Stimulated activated CD8-positive, alpha-beta memory T cell treated with anti-CD3 and anti-CD28 coated beads, Interleukin-15, amount 100 ng/mL, for 1 hour (primary cell): ENCODE measurements at places on chromosomes 2 and 18.

GRCh38 chr2:118689033-118689432 is 158.4 kb downstream of the EN1 start:
- no peak for DNase-seq

- no peak for DNase-seq
Observed at GRCh38 chr2:63622751-63623150, 34.0 kb downstream of the MDH1 start.

- no peak for DNase-seq
Observed at GRCh38 chr2:66957677-66958076, 439.5 kb upstream of the ETAA1 start.

GRCh38 chr2:148044322-148044721 is 23.4 kb downstream of the MBD5 start:
- no peak for DNase-seq

- DNase-seq = no peak
Observed at GRCh38 chr2:233178994-233179847, 72.3 kb upstream of the ATG16L1 start.

DNA sequence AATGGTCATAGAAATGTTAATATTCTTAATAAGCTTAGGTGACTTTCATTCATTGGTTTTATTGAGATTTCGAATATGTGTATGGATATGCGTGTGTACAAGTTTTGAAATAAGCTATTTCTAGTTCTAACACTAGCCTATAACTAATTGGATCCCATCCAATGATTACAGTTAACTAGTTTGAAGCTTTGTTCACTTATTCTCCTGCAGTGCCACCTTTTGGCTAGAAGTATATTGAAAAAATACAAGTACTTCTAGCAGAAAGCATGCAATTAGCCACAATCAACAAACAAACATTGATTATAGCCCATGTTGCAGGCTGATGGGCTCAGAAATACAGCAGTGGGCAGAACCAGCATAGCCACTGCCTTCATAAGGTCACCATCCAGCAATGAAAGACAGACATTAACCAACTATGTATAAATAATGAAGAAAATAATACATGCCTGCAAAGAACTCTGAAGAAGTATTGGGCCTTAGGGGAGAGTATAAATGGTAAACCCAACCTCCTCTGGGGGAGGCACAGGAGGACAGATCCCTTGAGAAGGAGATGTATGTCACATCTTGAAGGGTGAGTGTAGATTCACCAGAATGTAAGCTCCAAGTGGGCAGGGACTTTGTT is 5.1 kb upstream of the PIEZO2 start:
- no peak for DNase-seq

GRCh38 chr2:75094405-75094804 is 104.9 kb downstream of the TACR1 start:
- DNase-seq = no peak

GRCh38 chr18:33781429-33781828 is 203.4 kb downstream of the ASXL3 start:
- no peak for DNase-seq

- no peak for DNase-seq
Observed at GRCh38 chr2:128590309-128591021, 271.8 kb upstream of the HS6ST1 start.

- DNase-seq = no peak
Observed at GRCh38 chr18:59763541-59764136, 66.4 kb upstream of the CCBE1 start.

DNA sequence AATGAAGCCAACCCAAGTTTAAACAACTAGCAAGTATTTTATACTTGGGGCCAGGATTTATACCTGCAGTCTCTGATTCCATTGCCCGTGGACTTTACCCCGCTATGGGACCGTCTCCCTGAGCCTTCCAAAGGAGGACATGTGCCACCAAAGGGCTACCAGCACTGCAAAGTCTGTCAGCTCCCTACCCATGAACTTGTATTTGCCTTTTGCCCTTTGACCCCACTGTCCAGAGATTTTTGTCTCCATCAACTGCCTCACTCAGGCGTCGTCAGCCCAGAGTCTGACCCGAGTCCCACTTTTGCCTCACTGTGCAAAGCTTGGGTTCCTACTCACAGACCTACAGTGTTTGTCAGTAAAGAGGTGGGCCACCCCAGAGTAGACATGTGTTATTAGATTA is 40.6 kb downstream of the B3GNT2 start:
- no peak for DNase-seq

DNA sequence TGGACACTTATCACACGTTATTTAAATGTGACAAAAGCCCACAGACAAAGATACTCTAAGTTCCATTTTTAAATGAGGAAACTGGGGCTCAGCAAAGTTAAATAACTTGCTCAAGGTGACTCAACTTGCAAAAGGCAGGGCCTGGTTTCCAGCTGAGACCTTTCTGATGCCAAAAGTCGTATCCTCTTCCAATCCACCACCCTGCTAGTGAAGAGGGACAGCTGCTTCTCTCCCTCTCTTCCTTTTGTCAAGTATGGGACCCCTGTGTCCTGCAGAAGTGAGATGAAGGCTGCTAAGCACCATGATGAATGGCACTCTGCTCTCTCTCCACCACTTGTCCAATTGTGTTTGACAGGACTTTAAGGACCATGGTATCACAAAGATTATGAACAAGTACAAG is 140.9 kb downstream of the DYM start:
- DNase-seq = no peak

DNA sequence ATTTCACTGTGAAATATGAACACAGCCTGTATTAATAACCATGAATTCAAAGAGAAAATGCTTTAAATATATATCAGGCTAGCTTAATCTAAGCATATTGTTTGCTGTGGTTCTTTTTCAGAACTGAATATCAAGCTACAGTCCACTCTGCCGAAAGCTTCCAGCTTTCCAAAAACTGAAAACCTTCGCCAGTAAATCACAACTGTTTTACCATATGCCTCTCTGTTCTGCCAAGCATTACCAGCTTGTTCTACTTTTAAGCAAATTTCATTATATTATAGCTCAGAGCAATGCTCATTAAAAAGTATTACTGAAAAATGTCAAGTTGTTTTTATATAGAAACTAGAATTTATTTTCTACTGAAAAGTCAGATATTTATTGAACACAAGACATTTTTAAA is 277.4 kb downstream of the NRXN1 start:
- no peak for DNase-seq

DNA sequence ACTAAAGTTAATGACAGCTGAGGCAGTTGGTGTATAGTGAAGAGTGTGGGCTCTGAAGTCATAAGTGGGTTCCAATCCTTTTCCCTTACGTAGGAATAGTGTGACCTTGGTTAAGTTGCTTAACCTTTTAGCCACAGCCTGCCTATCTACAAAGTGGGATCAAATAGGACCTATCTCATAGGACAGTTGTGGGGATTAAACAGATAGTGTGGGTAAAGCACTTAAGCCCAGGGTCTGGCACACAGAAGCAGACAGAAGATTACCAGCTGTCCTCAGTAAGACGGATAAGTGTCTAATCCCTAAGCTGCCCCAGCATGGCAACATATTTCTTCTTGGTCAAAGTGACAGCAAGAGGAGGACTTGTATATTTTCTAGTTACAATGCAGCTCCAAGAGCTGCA is 28.2 kb downstream of the UBE2F start:
- DNase-seq = no peak

DNA sequence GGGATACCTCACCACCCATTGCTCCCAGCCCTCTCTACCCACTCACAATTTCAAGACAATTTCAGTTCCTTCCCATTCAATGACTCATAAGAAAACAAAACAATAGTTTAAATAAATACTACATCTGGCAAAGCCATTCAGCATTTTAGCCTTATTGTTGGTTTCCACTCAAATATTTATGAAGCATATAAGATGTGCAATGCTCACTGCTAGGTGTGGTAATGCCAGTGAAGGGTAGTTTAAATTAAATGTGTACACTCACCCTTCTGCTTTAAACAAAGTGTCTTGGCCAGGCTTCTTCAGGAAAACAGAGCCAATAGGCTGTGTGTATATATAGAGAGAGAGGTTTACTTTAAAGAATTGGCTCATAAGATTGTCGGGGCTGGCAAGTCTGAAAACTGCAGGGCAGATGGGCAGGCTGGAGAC is 37.0 kb downstream of the INO80C start:
- DNase-seq = no peak

DNA sequence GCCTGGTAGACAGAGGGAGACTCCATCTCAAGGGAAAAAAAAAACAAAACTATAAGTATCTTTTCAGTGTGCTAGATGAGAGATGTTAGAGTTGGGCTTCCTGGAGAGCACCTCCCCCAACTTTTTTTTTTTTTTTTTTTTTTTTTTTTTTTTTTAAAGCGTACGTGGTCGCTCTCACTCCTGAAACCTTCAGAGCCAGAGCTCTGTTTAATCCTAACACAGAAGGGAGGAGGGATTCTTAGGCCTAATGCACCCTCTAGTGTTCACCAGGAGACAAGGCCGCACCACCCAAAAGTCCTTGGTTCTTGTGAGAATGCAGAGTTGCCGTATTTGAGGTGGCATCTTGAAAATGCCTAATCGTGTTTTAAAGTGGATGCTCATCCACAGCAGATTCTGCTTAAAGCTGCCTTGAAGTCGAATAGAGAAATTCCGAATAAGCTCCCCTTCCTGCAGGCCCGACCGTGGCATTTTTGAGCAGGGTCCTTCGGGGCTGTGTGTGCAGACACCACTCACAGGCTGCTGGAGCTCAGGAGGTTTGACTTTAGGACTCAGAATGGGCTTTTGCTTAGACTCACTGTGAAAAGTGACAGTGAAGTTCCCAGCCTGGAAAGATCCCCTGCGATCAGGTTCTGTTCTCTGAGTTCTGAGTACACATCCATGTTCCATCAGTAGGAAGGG is 252.6 kb downstream of the AGAP1 start:
- peak; percentile 15 for DNase-seq

DNA sequence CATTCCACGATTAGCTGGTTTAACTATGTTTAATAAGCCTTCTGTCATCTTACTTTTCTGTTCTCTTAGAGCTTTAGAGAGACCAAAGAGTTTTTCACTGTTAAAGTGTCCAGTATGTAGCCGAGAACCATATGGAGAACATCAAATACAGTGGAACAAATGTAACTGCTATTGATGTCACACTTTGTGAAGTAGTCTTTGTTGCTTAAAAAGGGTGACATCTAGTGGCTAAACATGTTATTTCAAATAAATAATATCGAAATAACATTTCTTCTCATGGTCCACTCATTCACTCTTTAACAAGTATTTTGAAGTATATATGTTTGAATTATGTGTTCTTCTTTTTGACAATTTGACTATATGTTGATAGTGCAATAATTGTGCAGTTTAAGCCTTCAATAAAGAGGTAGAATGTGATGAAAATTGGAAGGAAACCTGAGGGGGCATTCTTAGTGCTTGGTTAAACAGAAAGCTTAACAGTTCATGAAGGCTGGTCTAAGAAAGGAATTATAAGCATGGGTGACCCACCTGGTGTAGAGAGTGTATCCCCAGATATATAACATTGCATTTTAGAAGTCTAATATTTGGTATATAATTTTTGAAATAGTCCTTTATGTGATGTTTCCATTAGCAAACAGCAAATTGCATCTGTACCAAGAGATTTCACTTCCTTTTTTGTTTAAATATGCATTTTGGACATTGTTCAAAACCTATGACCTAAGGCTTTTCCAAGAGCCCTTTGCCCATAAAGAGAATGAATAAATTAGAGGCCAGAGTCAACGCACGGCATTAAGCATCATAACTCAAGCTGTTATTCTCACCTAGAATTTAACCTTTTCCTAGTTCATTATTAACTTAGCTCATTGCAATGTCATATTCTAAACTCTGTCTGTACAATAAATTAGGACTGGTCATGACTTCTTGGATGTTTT is 112.1 kb downstream of the KYNU start:
- DNase-seq = no peak

- DNase-seq = no peak
Observed at GRCh38 chr2:226429476-226429875, 370.1 kb downstream of the IRS1 start.

- no peak for DNase-seq
Observed at GRCh38 chr18:43312891-43313290, 35.6 kb upstream of the SYT4 start.

DNA sequence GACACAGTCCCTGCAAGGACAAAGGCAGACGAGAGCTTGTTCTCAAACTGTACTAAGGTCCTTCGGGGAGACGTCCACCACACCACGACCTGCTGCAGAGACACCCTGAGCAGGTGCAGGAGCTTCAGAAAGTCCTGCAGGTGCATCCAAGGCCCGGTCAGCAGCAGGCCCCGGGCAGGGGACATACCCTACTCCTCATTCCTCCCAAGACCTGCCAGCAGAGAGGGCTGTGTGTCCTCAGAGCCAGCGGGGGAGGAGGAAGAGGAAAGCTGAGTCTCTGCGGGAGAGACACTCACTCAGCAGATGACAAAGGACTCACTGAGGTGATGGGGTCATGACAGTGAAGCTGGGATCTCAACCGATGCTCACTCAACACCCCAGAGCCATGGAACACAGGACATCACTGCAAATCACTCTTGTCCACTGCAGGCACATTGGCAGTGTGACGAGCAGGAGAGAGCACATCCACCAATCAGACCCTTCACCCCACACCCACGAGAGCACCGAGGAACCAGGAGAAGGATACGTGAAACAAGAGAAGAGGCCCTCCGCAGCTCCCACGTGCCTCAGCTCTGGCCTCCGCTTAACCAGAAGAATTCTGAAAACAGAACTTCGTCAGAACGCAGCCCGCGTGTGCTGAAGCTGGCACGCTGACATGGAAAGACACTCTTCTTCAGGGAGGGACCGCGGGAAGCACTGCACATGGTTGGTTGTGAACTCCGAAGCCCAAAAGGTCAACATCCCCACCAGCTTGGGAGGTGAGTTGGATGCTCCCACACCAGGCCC is 9.3 kb downstream of the HDAC4 start:
- DNase-seq = no peak

DNA sequence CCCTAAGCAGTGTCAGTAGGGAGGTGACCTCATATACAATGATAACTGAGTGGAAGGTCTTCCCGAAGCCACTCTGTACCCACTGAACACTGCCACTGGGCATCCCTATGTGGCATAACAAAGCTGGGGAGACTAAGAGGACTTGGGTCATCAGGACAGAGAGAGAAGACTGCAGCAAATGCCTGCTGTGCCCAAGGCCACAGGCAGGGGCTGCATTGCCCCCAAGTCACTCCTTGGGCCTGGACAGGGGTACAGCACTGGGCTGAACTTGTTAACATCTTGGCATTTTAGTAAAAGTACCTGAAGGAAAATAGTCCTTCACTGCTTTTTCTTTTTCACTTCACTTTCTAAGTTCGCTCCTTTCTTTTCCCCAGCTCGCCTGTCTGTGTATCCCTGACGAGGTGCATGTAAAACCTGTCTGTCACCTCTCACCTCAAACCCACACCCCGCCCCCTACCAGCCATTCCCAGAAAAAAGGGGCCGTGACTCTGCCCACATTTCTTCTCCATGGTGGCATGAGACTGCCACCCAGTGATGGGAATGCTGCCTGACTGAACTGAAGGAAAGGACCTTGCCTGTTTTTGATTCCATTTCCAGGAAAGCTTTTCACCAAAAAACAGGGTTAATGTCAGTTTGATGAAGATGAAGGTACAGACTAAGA is 62.9 kb downstream of the MTHFD2 start:
- DNase-seq = no peak

GRCh38 chr2:11102466-11102865 is 52.8 kb upstream of the SLC66A3 start:
- no peak for DNase-seq

DNA sequence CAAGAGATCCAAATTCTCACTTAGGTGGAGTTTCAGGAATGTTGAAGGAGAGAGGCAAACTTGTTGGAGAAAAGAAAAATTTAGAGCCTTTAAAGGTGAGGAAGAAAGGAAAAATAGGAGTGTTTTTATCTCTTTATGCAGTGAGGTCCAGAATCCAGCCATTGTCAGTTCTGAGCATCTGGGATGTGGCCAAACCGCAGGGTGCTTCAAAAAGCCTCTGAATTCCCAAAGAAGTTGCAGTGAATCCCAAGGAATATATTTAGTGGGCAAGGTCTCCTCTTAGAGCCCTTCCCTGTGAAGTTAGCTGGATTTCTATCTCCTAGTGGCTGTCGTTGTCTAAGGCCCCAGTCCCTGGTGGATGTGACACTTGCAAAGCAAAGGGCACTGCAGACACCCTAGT is 51.2 kb downstream of the MTCL1 start:
- DNase-seq = no peak
